Neural crest cell (in vitro differentiated cells): ENCODE measurements at places on chromosomes 12 and 14. TPM values are rescaled to one million over a fixed set of nuclear protein-coding genes. Genes with fewer than 3 reads are reported as not detected.

GRCh38 chr12:124279315-124279714 is 15.6 kb upstream of the RFLNA start:
- peaks cover 41% of the 10 kb centered on the region for H3K27me3 ChIP-seq
- H3K4me1 ChIP-seq = peaks cover 45% of the 10 kb centered on the region
- H3K4me3 ChIP-seq = peak overlapping the region; percentile 66

DNA sequence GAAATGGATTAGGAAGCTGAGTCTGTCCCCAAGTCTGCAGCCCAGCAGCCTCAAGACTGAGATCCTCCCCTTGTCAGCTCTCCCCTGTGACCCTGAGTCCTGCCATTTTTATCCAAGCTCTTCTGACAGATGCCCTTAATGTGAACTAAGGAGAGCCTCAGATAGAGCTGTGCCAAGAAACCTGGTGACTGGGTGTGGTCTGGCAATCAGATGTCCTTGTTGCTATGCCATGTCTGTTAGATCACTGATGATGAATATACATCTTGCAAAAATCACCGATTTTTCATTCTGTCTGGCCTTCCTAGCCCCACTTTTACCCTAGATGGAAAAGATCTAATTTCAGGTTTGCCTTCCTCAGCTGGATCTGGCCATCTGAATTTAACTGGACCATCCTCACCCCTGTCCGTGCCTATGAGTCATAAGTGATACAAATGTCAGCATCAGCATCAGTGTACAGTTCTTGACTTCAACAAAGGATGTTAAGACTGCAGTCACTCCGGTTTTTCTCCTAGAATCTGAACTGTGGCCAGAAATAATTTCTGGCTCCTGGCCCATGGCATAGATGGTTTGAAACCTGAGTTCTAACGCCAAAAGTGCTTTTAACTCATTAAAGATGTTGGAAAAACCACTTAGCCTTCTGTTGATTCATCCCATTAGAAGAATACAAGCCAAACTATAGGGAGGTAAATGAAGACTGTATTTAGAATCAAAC is 61.2 kb upstream of the GRIP1 start:
- H3K27ac ChIP-seq = no peak overlapping the region
- no peaks in the 10 kb centered on the region for H3K27me3 ChIP-seq
- H3K36me3 ChIP-seq = no peaks in the 10 kb centered on the region
- H3K4me3 ChIP-seq = no peak overlapping the region
- DNase-seq = no peak

- no peak overlapping the region for H3K27ac ChIP-seq
- peaks cover 9% of the 10 kb centered on the region for H3K27me3 ChIP-seq
- DNase-seq = no peak
- H3K36me3 ChIP-seq = no peaks in the 10 kb centered on the region
Observed at GRCh38 chr14:56539862-56540261, 39.7 kb upstream of the TMEM260 start.

DNA sequence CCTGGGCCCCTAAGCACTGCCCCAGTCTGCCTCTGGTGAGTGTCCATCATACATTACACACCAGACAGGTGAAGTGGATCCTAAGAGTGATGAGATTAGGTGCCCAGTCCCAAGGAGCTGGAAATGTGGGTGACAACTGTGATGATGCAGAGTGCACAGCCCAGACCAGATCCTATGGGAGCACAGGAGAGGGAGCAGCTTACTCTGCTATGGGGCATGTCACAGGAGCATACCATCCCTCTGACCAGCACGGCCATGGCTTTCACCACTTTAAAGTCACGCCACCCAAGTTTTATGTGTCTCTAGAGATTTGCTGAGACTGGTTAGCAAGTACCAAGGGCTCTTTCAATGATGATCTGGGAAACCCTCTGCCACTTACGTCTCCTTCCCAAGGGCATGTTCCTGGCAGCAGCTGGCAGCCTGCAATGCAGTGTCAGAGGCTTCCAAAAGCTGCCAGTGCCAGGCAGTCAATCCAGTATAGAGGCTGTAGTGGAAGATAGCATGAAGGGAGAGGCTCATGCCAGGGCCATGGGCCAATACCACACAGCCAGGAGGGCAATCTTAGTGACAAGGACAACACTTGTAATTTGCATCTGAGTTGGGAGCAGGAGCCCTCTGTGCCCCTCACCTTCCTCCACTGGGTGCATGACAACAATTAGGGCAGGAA is 40.2 kb downstream of the STAB2 start:
- H3K4me3 ChIP-seq = no peak overlapping the region
- DNase-seq = no peak
- no peaks in the 10 kb centered on the region for H3K27me3 ChIP-seq
- H3K36me3 ChIP-seq = no peaks in the 10 kb centered on the region
- no peaks in the 10 kb centered on the region for H3K4me1 ChIP-seq
- no peak overlapping the region for H3K27ac ChIP-seq

DNA sequence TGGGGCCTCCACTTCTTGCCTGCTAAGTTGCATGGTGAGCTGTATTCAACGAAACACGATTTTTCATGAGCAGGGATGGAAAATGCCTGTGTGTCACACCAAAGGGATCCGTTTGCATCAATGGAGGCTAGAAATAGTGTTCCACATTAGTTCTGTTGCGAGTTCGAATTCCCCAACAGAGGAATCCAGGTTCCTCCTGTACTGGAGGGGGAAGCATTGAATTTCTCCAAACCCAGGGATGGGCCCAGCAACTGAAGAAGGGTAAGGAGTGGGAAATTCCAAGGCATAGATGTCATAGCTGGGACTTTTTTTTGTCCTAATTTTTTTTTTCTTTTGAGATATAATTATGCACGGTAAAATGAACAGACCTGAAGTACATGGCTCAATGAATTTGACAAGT is 336.2 kb downstream of the DPF3 start:
- H3K27me3 ChIP-seq = no peaks in the 10 kb centered on the region
- H3K4me1 ChIP-seq = peaks cover 25% of the 10 kb centered on the region
- no peaks in the 10 kb centered on the region for H3K36me3 ChIP-seq
- H3K27ac ChIP-seq = no peak overlapping the region
- H3K4me3 ChIP-seq = no peak overlapping the region

GRCh38 chr12:121465921-121466793 is 66.2 kb downstream of the RNF34 start:
- DNase-seq = peak; percentile 33
- H3K27ac ChIP-seq = peak overlapping the region; percentile 97
- peaks cover 26% of the 10 kb centered on the region for H3K4me1 ChIP-seq
- peak overlapping the region; percentile 95 for H3K4me3 ChIP-seq
- no peaks in the 10 kb centered on the region for H3K27me3 ChIP-seq

DNA sequence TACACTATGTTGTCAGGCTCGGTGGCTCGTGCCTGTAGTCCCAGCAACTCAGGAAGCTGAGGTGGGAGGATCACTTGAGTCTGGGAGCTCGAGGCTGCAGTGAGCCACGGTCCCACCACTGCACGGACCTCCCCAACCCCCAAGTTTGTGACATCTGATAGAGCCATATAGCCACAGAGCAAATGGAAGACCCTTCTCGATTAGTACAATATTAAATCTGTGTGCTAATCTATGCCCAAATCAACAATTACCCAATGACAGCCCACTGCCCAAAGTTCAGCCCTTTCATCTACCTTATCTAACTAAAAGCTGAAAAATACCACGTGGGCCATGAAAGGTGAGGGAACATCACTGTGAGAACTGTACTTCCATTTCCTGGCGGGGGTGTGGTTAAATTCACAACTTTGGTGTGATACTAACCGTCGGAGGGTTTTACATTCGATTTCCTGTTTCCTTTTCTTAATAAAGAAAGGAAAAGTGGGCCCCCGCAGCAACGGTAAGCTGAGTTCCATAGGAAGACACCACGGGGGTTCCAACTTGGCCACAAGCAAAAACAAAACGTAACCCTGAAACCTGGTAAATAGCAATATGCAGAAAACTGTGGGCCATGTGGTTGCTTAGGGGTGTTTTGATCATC is 31.2 kb upstream of the FOS start:
- H3K27me3 ChIP-seq = peaks cover 4% of the 10 kb centered on the region
- no peak overlapping the region for H3K4me3 ChIP-seq
- H3K27ac ChIP-seq = no peak overlapping the region
- no peaks in the 10 kb centered on the region for H3K36me3 ChIP-seq
- DNase-seq = no peak
- H3K4me1 ChIP-seq = no peaks in the 10 kb centered on the region

- DNase-seq = no peak
- peaks cover 40% of the 10 kb centered on the region for H3K27me3 ChIP-seq
- H3K4me3 ChIP-seq = peak overlapping the region; percentile 69
- no peak overlapping the region for H3K27ac ChIP-seq
- H3K4me1 ChIP-seq = peaks cover 74% of the 10 kb centered on the region
- no peaks in the 10 kb centered on the region for H3K36me3 ChIP-seq
Observed at GRCh38 chr12:47084172-47084571, 4.4 kb upstream of the AMIGO2 start.

DNA sequence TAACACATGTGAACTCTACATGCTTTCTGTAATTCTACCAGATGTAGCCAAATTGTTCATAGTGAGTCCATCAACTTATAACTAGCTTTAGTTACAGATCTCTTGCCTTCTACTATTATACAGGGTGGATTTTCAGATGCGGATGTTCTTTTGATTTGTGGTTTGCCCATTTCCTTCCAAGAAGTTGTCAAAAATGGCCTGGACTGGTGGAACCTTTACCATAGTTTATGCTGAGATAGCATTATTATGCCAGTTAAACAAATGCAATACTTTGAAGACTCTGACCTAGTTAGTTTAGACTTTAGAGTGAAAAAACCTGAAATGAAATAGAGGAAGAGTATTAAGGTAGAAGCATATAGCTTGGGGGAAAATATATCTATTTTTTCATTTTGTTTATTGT is 27.4 kb upstream of the CFL2 start:
- no peak for DNase-seq
- H3K27ac ChIP-seq = no peak overlapping the region
- H3K4me1 ChIP-seq = no peaks in the 10 kb centered on the region
- no peaks in the 10 kb centered on the region for H3K36me3 ChIP-seq
- no peak overlapping the region for H3K4me3 ChIP-seq

- no peak for DNase-seq
- H3K4me1 ChIP-seq = peaks cover 13% of the 10 kb centered on the region
- H3K27me3 ChIP-seq = no peaks in the 10 kb centered on the region
- no peaks in the 10 kb centered on the region for H3K36me3 ChIP-seq
- H3K4me3 ChIP-seq = no peak overlapping the region
Observed at GRCh38 chr12:64525461-64526160, 73.7 kb downstream of the TBK1 start.

DNA sequence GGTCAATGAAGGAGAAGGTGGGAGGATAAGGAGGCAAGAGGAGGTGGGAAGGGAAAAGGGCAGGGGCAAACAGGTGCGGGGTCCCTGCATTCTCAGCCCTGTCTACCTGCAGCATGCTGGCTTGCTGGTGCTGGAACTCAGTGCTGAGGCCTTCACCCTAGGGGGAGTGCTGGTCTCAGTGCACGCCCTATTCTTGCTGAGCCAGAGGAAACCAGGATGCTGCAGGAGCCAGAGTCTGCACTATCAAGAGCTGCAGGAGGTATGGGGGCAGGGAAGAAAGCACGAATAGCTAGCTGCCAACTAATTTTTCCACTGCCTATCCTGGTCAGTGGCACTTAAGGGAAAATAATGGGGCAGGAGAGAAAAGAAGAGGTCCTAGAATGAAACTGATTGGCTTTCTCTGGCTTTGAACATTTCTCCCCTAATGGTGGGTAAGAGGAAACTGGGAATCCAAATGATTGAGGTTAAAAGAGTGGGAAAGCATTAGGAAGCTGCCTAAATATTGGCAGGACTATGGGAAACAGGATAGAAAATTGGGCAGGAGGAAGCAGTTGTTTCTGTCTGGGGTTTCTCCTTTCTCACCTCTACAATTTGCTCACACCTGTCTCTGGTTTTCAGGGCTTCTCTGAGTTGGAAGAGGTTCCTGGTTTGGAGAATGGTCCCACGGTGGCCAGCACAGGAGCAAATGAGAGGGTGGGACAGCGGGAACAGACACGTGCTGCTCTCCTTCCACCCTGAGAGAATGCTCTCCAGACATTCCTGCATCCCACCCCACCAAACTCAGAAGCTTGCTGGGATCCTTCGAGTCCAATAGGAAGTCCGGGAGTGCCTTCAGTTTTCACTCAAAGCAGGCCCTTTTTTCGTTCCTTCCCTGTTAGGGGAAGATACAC is 1.9 kb downstream of the TMEM253 start:
- peaks cover 58% of the 10 kb centered on the region for H3K4me1 ChIP-seq
- peaks cover 3% of the 10 kb centered on the region for H3K27me3 ChIP-seq
- H3K27ac ChIP-seq = peak overlapping the region; percentile 96
- peak overlapping the region; percentile 87 for H3K4me3 ChIP-seq

GRCh38 chr12:5650281-5650680 is 218.4 kb downstream of the NTF3 start:
- no peaks in the 10 kb centered on the region for H3K4me1 ChIP-seq
- peaks cover 15% of the 10 kb centered on the region for H3K27me3 ChIP-seq
- no peaks in the 10 kb centered on the region for H3K36me3 ChIP-seq
- no peak for DNase-seq
- no peak overlapping the region for H3K4me3 ChIP-seq
- no peak overlapping the region for H3K27ac ChIP-seq

The AMDHD1 gene
- 0.18 and 0.30 TPM in 2 replicates for total RNA-seq

The ADCY4 gene
- total RNA-seq = 0.49 TPM in 1 of 2 replicates, not detected in the other

The RAPGEF3 gene
- total RNA-seq = 0.89 and 1.4 TPM in 2 replicates

The L3HYPDH gene
- total RNA-seq = 16.8 and 17.0 TPM in 2 replicates

The RFLNA gene
- total RNA-seq = 2.1 and 2.8 TPM in 2 replicates

The MUCL1 gene
- not detected in 2 replicates for total RNA-seq

The SDSL gene
- 1.5 and 3.3 TPM in 2 replicates for total RNA-seq
